ENCODE measurements at places on chromosomes 4 and X.

DNA sequence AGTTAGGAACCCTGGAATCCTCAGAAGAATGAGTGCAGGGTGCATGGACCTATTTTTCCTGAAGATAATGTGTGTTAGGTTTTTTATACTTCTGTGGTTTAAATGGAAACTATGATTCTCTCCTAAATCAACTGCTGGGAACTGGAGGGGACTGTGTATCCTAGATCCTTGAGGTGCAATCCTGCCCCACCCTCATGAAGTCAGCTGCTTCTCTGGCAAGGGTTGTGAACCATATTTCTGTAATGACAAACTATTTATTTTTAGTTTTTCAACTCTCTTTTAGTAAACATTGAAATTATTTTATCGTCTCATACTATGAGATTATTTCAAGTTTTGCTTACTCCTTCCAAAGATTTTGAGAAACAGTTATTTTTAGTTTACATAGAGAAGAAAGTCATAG, 25.8 kb upstream of the VEGFC start:
- DNase-seq = no peak

DNA sequence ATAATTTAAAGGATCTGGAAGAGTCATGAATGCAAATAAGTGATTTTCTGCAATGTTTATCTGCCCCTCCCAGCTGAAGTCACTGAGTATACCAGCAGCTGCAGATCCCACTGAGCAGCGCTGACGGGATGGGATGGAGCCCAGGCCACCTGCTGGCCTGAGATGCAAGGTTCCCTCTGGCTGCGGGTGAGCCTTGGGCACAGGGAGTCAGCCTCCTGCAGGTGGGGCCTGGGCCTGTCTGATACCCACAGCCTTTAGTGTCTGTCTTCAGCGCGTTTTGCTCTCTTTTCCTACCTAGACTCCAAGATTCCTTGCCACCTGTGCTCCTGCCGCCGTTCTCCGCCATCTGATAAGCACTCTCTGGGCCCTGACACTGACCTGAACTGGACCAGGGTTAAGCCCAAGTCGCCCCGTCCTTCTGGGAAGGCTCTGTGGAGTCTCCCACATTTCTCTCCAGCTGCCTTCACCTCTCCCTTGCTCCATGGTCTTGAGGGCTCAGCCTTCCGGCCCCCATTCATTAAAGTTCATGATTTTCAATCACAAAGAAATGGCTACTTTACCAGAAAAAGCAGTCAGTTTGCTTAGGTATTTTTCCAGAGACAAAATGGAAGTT, 223.1 kb upstream of the FAT1 start:
- DNase-seq = no peak

- peak; percentile 22 for DNase-seq
Measured at GRCh38 chrX:97322401-97322800, 438.7 kb downstream of the RPA4 start.

GRCh38 chrX:44225667-44226066, 117.8 kb downstream of the EFHC2 start:
- DNase-seq = no peak

DNA sequence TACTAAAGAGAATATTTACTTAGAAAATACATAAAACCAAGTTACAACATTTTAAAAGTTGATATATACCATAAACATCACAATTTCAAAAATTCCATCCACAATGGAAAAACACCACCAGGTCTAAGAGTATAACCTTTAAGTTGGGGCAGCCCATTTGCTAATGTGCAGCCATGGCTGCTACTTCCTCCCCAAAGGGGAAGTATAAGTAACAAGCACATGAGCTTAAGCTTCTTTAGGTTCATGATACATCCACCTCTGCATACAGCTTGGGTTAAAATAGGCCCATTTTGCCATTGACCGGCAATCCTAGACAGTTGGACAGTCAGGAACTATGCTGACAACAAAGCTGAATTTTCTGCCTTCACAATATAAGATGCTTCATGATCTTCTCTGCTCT, 16.6 kb upstream of the GASK1B start:
- DNase-seq = no peak

DNA sequence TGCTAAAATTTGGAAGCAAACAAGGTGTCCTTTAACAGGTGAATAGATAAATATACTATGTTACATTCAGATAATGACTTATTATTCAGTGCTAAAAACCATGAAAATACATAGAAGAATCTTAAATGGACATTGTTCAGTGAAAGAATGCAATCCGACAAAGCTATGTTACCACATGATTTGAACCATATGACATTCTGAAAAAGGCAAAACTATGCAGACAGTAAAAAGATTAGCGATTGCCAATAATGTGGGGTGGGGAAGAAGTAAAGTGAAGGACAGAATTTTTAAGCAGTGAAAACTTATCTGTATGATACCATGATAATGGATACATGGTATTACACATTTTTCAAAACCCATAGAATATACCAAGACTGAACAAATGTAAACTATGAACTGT, 926.9 kb downstream of the FAT4 start:
- DNase-seq = no peak

DNA sequence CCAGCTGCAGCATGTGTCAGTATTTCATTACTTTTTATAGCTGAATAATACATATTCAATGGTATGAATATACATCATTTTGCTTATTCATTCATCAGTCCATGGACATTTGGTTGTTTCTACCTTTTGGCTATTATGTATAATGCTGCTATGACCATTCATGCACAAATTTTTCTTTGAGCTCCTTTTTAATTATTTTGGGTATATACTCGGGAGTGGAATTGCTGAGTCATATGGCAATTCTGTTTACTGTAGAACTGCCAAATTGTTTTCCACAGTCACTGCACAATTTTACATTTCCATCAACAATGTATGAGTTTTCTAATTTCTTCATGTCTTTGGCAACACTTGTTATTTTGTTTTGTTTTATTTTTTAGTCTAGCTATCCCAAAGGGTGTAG, 405.9 kb upstream of the PITX2 start:
- no peak for DNase-seq

DNA sequence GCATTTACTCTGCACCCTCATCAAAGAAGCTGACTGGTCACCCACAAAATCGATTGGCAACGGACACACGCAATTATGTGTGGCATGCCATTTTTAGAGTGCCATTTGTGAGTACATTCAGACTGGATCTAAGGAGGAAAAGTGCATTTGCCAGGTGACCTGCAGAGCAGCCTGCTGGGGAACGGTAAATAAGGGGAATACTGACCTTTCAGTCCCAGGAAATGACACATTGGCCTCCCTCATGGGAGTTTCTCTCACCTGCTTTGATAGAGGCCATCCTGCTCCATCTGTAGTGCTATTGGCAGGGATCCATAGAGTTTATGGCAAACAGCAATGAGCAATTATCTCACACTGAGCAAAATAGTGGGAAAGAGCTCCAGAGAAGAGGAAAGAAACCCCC, 127.8 kb downstream of the DDX53 start:
- no peak for DNase-seq

DNA sequence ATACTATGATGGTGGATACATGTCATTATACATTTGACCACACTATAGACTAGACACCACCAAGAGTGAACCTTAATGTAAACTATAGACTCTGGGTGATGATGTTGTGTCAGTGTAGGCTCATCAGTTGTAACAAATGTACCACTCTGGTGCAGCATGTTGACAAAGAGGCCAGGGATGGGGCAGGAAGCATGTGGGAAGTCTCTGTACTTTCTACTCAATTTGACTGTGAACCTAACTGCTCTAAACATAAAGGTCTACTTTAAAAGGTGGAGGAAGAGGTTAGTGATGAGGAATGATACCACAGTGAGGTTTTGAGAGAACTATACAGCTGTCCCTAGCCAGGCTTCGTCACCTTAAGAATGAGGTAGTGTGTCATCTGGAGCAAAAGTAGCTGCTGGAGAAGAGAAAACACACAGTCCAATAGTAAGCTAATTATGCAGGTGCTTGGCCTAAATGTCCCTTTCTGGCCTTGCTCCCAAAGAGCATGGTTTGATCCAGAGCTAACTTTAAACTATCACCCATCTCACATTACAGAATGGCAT, 38.4 kb downstream of the GRSF1 start:
- DNase-seq = no peak

GRCh38 chr4:52713456-52713937, 37.7 kb downstream of the ERVMER34-1 start:
- DNase-seq = no peak

DNA sequence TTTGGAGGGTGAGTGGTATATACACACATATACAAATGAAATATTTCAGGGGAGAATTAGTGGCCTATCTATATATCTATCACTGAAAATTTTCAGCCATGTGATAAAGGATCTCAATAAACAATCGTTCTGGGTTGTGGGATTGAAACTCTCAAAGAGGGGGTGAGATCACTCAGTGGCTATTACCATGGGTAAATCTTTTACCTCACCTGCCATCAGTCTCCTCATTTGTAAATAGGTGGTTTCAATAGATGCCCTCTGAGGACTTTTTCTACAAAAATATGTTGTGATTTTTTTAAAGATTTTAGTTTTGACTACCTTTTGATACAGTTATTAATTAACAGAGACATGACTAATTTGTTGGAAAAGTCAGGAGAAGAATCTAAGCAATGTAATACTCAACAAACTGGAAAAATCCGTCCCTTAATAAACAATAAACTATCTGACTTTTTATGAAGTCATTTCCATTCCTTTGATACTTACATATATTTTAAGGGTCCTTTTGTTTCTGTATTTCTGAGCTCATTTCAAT, 192.8 kb downstream of the MAD2L1 start:
- DNase-seq = no peak

GRCh38 chr4:15042529-15043167, 40.4 kb downstream of the CPEB2 start:
- no peak for DNase-seq

DNA sequence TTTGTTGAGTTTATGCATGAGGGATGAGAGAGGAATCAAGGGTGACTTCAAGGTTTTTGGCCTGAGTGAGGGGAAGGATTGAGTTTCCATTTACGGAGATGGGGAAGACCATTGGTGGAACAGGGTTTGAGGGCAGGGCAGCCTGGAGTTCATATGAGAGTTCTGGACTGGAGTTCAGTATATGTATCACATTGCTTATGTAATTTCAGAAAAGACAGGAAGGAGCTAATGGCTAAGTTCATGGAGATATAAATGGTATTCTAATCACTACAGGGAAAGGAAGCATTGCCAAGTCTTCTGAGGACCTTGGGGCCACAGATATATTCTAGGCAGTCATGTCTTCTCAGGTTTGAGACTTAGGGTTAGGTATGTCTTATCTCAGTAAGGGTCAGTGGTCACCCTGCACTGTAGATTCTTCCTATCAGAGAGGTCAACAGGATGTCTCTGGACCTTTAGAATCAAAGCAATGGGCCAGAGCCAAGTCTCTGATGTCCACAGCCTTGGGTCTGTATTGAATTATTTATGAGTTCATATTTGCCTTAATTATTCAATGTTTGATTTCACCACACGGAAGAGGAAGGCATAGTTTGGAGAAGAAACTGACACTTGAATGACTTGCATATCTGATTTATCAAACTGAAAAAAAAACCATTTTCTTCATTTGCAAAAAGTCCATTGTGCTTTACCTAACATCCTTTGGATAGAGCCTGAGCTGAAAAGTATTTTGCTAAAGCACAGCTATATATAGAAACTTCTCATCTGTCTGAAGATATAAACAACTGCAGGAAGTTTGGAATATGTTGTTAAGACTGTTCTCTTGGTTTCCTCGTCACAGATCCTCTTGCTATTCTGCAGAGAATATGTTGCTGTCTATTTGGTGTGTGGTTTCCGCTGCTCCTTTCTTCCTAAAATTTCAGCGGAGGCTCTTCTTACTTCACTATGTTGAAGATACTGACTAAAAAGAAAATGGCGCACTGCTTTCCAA, 139.5 kb downstream of the PDGFRA start:
- DNase-seq = peak; percentile 6

DNA sequence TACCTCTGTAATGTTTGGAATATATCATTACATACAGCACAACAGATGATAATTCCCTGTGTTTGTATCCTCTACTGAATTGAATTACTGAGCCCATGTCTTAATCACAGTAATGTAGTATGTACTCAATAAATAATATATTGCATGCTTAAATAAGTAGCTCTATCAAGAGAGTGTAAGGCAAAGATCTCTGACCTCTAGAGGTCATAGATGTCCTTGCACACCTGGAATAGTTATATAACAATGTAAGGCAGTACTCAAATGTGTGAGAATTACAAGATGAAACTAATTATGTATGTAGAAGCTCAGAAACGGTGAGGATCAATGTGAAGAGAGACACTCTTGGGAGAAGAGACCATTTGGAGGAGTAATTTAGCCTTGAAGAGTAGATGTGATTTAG, 14.3 kb upstream of the GCNA start:
- no peak for DNase-seq

All from hepatic stellate cell (primary cell).